ENCODE measurements at places on chromosomes 6 and 20.
A peak's percentile ranks its signal among the peaks of the same experiment; 100 is the strongest.

DNA sequence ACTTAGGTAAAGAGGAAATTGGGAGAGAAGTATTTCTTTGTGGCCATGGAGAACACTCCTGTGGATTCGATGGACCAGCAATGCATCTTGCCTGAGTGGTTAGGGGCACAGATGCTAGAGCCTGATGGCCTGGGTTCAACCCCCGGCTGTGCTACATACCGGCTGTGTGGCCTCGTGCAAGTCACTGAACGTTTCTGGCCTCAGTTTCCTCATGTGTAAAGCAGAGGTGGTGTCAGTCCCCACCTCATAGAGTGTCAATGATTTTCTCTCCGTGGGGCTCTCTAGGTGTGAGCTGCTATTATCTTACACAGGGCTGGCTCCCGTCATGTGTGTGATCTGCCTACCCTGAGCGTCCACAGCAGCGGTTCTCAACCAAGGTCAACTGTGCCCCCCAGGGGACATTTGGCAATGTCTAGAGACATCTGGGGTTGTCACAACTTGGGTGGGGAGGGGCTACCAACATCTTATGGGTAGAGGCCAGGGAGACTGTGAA lies 50.0 kb upstream of the PTPN1 start:
- no peak for DNase-seq

- DNase-seq: no peak
Observed at GRCh38 chr20:37898233-37899104, 4.5 kb upstream of the VSTM2L start.

- peak; percentile 12 for DNase-seq
Observed at GRCh38 chr6:43368259-43369160, 937 bp downstream of the ZNF318 start.

DNA sequence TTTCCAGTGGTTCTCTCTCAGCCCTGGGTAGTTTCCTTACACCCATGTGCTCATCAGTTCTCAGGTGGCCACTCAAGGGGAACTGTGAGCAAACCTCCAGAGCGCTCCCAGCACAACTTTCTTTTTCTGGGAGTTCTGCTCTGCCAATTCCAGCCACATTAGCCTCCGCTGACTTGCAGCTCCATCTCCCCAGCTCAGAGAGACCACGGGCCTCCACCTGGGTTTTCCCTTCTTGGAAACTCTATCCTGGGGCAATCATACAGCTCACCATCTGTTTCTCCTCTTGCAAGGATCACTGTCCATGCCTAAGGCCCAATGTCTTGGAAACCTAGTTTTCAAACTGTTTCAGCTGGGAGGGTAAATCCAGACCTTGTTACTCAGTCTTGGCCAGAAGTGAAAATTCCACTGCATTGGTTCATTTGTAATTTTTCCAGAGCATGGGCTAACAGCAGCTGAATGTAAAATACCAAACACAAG lies 129.9 kb downstream of the EYA2 start:
- no peak for DNase-seq

- DNase-seq: no peak
Observed at GRCh38 chr6:119742188-119742803, 392.7 kb upstream of the MAN1A1 start.

DNA sequence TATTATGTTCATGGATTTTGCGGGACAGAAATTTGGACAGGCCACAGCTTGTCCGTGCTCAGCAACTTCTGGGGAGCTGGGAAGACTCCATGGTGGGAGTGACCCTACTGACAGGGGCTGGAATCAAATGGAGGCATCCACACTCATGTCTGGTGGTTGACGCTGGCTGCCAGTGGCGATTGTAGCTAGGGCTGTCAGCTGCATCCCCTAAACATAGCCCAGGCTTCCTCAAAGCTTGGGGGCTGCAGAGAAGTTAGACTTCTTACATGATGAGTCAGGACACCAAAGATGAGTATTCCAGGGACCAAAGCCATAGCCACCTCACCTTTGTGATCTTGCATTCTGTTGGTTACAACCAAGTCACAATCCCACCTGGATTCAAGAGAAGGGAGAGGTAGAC lies 18.4 kb upstream of the FAM50B start:
- no peak for DNase-seq

DNA sequence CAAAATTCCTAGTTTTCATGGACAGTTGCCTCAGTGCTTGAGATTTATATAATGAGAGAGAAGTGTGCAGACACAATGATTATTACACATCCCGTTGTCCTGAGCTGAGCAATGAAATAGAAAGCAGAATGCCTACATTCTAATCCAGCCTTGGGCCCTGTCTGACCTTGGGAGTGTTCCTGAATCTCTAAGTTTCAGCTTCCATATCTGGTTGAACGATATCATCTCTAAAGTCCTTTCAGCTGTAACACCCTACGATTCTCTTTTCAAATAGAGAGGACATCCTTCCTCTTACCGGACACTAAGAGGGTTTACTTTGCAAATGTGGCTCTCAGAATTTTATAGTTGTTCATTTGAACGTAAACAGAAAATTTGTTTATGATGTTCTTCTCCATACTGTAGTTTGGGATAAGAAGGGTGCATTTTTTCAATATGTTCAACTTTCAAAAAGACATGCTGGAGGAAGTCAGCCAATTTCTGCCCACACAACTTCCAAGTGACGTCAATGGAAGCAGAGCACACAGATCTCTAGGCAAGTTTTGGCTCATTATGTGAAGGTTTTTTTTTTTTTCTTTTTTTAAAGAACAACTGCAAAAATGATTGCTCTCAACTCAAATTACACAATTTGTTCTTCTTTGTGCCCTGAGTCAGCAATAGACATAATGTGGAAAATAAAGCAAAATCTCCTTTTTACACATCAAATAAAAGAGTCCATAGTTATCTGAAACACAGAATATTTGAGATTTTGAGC lies 50.4 kb downstream of the PDE7B start:
- peak; percentile 34 for DNase-seq

- DNase-seq: no peak
Observed at GRCh38 chr6:26123675-26123946, 36.4 kb downstream of the HFE start.

DNA sequence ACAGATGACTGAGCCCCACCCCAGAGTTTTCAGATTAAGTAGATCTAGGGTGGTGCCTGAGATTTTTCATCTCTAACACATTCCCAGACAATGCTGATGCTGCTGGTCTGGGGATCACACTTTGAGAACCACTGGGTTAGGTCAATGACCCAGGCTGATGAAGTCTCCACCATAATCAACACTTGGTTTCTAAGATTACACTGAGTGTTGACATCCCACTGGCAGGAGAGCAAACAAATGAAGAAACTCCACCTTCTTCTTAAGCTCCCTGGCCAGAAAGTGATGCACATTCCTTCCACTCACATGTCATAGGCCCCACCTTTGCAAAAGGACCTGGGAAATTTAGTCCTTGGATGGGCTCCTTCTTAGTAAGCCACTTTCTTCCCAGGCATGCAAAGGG lies 53.1 kb downstream of the MAFB start:
- DNase-seq: no peak

- DNase-seq: no peak
Observed at GRCh38 chr6:34859951-34860350, 27.9 kb downstream of the TAF11 start.

DNA sequence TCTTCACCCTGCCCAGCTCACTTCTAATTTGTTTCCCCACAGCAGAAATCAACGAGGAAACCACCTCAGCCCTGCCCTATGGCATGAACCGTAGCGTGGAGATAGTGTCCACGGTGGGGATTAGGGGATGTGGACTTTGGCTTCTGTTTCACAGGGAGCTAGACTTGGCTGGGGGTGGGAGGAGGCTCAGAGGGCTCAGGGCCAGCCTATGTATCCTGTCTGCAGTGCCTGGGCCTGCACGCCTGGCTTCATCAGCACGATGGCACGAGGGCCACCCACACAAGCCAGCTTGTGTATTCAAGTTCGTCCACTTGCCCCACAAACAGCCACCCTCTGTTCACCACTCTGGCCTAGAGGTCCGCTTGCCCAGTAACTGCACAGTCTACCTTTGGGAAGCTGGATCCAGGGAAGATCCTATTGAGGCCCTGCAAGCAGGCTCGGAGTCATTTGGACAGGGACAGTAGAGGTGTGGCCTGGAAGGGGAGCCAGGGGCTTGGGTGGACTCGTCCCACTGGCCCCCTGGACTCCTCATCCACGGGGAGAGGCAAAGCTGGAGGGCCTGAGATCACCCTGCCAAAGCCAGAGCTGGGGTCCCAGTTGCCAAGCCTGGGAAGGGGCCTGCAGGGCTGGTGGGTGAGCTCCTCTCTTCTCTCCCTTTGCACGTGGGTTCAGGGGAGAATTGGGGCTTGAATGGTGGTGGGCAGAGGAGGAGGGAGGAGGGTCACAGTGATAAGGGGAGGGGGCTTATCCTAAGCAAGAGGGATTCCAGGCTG lies 38.0 kb upstream of the FAM83D start:
- peak; percentile 48 for DNase-seq

- no peak for DNase-seq
Observed at GRCh38 chr6:108795814-108796213, 52.4 kb upstream of the ARMC2 start.

DNA sequence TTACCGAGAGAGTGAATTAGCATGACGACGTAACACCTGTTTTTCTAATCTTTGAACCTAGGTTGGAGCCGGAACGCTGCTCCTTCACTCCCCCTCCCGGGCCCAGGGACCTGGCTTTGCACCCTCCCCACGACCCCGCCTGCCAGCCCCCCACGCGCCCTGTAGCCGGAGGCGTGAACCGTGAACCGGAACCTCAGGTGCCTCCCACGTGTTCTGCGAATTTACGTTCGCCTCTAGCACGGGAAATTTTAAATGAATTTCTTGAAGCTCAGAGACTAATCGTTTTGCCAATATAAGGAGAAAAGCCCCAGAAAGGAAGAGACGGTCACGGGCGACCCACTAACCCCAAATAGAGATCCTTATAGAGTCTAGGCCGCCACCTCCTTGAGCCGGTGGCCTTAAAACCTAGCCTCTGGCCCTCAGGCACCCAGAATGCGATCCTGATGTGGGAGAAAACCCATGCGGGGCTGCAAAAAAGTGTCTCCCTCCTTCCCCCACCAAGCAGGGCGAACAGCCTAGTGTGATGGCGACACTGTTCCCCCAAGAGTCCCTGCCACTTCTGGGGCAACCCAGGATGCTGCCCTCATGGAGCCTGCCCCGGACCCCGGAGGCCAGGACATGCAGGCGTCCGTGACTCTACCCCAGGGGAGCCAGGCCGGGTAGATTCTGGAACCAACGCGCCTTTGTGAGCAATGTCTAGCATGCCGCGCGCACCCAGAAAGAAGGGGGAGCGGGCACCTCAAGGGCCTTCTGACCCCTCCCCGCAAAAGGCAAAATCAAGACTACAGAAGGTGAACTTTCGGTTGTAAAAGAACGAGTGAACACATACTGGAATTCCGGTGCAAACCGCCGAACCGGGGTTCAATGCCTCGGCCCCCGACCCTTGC lies 2.7 kb upstream of the SIM1 start:
- no peak for DNase-seq

DNA sequence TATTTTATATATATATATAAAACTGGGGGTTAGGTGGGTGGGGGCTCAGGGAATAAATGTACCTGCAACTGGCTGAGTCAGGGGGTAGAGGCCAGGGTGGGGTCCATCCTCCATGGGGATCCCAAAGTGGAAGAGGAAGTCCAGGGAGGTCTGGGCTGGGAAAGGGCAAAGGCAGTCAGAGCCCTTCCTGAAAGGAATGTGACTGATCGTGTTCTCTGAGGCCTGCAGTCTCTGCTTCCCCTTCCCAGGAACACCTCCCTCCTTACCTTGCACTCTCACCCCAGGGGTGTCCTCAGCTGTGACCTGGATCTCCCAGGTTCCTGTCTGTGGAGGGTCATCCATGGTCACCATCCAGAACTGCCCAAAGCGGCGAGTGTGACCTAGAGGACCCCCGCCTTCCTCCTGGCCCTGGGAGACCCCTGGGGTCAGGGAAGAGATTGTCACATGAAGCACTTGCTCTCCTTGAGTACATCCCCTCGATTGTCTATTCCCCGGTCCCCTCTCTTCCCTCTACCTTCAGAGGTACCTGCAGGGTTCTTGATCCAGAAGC lies 4.7 kb downstream of the SAPCD1 start:
- DNase-seq: no peak

DNA sequence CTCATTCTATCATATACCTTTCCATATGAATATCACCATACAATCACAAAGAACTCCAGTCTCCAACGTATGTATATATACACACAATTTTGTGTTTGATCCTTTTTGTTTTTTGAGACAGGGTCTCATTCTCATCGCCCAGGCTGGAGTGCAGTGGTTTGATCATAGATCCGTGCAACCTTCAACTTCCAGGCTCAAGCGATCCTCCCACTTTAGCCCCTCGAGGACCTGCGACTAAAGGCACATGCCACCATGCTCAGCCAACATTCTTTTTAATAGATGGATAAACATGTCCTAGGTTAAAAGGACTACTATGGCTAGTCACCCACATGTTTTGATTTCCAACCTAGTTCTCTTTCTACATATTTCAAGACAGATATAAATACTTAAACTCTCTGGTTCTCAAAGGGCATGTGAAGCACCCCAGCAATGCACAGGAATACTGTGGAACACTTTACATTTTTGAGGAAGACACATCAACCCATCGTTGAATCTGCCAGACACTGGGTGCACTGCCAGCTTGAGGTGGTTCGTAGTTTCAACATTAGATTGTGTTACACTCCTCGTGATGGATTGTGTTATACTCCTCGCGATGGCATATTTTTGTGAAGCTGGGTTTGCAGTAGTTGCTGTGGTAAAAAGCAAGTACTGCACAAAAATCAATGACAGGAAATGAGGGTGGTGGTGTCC lies 40.4 kb downstream of the CSNK2A1 start:
- no peak for DNase-seq

DNA sequence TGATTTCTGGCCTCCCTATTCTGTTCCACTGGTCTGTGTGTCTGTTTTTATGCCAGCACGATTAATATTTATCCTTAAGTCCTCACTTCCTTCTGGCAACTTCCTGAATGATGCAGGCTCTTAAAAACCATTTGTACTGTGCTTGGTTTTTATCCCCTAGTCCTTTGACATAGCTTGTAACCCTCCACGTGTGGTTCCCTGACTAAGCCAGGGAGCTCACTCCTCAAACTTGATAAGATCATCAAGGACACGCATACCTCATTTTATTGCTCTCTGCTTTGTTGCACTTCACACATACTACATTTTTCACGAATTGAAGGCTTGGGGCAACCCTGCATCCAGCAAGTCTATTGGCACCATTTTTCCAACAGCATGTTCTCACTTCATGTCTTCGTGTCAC lies 166.4 kb upstream of the UST start:
- no peak for DNase-seq

DNA sequence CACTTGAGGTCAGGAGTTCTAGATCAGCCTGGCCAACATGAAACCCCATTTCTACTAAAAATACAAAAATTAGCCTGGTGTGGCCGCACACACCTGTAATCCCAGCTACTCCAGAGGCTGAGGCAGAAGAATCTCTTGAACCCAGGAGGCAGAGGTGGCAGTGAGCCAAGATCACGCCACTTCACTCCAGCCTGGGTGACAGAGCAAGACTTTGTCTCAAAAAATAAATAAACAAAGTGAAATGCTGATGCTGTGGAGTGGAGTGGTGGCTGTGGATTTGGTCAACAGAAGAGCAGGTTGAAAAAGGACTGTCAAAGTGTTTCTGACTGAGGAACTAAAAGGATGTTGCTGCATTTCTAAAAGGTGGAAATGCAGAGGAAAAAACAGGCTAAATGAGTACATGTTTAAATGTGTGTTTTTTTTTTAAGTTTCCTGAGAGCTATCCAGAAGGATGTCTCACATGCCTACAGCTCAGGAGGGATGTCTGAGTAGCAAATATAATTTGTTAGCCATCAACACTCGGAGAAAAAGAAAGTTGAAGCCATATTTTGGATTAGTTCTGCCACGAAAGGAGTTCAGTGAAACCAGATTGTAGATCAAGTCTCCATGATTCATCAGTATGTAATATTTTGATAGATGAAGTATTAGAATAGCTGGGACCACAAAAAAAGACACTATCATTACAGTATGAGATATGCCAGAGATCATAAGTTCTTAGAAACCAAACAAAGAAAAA lies 621.1 kb upstream of the ADGRB3 start:
- no peak for DNase-seq
